ENCODE measurements at places on chromosomes 12 and 14.

DNA sequence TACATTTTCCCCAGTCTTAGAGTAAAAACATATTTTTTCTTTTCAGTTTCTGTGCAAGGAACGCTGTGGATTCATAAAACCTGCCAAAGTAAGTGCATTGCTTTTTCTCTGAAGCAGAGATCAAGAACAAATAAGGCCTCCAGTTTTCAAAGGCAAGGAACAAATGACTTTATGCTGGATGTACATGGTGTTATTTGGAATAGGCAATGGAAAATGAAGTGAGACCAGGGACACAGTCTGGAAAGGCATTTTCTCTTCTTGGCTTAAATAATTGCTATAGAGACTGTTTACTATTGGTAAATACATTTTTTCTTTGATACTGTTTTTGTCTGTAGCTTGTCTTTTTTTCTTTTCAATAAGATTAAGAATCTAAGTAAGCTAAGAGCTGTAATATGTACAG is 725.9 kb upstream of the MDGA2 start:
- no peaks in the 10 kb centered on the region for H3K4me1 ChIP-seq
- no peak overlapping the region for H3K27ac ChIP-seq
- DNase-seq, result no peak
- H3K27me3 ChIP-seq, result no peaks in the 10 kb centered on the region

GRCh38 chr14:78446807-78447206 is 276.6 kb downstream of the NRXN3 start:
- no peak for DNase-seq
- no peak overlapping the region for H3K4me3 ChIP-seq
- no peaks in the 10 kb centered on the region for H3K4me1 ChIP-seq
- H3K27ac ChIP-seq, result no peak overlapping the region
- H3K27me3 ChIP-seq, result no peaks in the 10 kb centered on the region

- H3K27me3 ChIP-seq, result peaks cover 27% of the 10 kb centered on the region
- no peak overlapping the region for H3K4me3 ChIP-seq
- DNase-seq, result no peak
- peaks cover 18% of the 10 kb centered on the region for H3K4me1 ChIP-seq
- H3K27ac ChIP-seq, result no peak overlapping the region
- H3K36me3 ChIP-seq, result no peaks in the 10 kb centered on the region
Measured at GRCh38 chr12:26116829-26117715, 7.8 kb downstream of the BHLHE41 start.

- no peak for DNase-seq
- H3K27ac ChIP-seq, result no peak overlapping the region
- no peak overlapping the region for H3K4me3 ChIP-seq
- no peaks in the 10 kb centered on the region for H3K36me3 ChIP-seq
- no peaks in the 10 kb centered on the region for H3K27me3 ChIP-seq
- peaks cover 58% of the 10 kb centered on the region for H3K4me1 ChIP-seq
Measured at GRCh38 chr12:51389302-51389999, 1.8 kb downstream of the GALNT6 start.

GRCh38 chr14:99955826-99956455 is 109.3 kb upstream of the EVL start:
- H3K4me3 ChIP-seq, result no peak overlapping the region
- no peaks in the 10 kb centered on the region for H3K27me3 ChIP-seq
- H3K27ac ChIP-seq, result no peak overlapping the region
- H3K36me3 ChIP-seq, result no peaks in the 10 kb centered on the region
- no peaks in the 10 kb centered on the region for H3K4me1 ChIP-seq

- H3K27ac ChIP-seq, result peak overlapping the region; percentile 83
- H3K36me3 ChIP-seq, result peaks cover 26% of the 10 kb centered on the region
- peaks cover 26% of the 10 kb centered on the region for H3K4me1 ChIP-seq
- peak overlapping the region; percentile 93 for H3K4me3 ChIP-seq
Measured at GRCh38 chr12:123602651-123603195, 824 bp downstream of the DDX55 start.

DNA sequence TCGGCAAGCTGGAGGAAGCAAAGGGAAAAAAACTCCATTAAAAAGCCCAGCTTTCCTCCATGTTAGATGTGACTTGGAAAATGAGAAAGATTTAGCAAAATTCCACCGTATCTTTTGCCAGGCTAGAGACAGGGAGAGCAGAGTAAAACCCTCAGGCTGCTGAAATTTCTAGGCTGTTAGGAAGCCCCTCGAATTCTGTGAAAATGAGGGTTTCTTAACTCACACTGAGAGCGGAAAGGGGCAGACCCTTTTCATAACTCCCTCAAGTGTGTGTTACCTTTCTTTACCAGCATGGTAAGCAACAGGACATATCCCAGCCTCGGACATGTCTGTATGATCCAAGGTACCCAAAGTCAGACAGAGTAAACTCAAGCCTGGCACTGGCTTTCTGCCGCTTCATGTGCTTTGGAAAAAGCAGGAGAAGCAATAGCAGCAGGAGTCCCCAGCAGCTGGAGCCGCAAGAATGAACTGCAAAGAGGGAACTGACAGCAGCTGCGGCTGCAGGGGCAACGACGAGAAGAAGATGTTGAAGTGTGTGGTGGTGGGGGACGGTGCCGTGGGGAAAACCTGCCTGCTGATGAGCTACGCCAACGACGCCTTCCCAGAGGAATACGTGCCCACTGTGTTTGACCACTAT is at the start of gene RHOJ:
TSS of gene RHOJ (plus strand) at position 37 of the 637 bp plus-strand sequence. CDS start at position 464, 427 bp downstream.
- H3K27me3 ChIP-seq, result peaks cover 3% of the 10 kb centered on the region
- no peaks in the 10 kb centered on the region for H3K4me1 ChIP-seq
- H3K36me3 ChIP-seq, result no peaks in the 10 kb centered on the region
- DNase-seq, result no peak
- no peak within 1 kb of the TSS for H3K27ac ChIP-seq

DNA sequence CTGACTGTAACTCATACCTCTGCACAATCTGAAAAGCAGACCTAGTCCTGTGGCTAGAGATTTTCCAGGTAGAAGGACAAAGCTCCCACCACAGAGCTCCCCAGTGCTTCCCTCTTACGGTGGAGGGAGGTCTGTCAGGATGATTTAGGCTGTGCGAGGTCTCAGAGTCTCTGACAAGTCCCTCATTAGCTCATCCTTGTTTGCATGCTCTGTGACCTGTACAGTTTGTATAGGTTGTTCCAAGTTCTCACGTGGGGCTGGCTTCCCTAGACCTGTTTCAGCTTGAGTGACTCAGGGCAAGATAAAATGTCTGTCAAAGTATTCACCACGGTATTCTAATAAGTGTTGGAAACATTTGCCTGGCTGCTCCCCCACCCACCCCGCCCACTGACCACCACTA is 34.8 kb downstream of the ASCL1 start:
- no peak overlapping the region for H3K4me3 ChIP-seq
- no peak for DNase-seq
- H3K27ac ChIP-seq, result no peak overlapping the region
- H3K27me3 ChIP-seq, result no peaks in the 10 kb centered on the region

GRCh38 chr14:68584786-68585185 is 208.1 kb downstream of the ZFP36L1 start:
- no peak overlapping the region for H3K27ac ChIP-seq
- H3K4me1 ChIP-seq, result no peaks in the 10 kb centered on the region
- no peak overlapping the region for H3K4me3 ChIP-seq
- no peaks in the 10 kb centered on the region for H3K36me3 ChIP-seq
- no peak for DNase-seq

DNA sequence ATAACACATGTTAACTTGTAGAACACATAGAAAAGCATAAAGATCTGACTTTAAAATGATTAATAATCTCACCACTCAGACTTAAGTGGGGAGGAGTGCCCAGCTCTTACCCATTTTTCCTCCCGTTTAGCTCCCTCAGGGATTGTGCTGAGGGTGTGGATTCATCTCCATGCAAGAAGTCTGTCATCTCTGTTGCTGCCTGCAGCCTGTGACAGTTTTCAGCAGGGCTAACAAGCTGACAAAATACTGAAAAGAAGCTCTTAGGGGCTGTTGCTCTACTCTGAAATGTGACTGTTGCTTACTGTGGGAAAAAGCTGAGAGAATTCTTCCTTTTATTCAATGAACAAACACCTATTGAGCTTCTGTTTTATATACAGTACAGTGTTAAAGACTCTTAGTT is 216.2 kb downstream of the CPNE8 start:
- peaks cover 2% of the 10 kb centered on the region for H3K36me3 ChIP-seq
- no peaks in the 10 kb centered on the region for H3K27me3 ChIP-seq
- no peak for DNase-seq
- no peak overlapping the region for H3K4me3 ChIP-seq
- no peaks in the 10 kb centered on the region for H3K4me1 ChIP-seq

Measured in natural killer cell (primary cell).